Heart left ventricle (tissue), 16 donors: ENCODE measurements at places on chromosomes 16 and 17. TPM values are rescaled to one million over a fixed set of nuclear protein-coding genes. Genes with fewer than 3 reads are reported as not detected.

The RHBDL3 gene
- 0.05 TPM for total RNA-seq

DNA sequence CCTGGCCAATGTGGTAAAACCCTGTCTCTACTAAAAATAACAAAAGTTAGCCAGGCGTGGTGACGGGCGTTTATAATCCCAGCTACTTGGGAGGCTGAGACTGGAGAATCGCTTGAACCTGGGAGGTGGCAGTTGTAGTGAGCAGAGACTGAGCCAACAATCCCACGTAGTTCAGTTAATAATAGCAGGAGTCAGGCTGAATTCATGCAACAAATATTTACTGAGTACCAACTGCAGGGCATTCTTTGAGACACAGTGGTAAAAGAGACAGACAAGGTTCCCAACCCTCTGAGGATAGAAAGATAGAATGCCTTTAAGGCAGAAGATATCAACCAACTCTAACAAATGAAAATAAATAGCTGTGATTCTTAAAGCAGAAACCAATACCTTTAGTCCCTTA, 39.1 kb downstream of the SPOP start:
- no peak overlapping the region for H3K27ac ChIP-seq
- H3K36me3 ChIP-seq: no peaks in the 10 kb centered on the region
- peaks cover 53% of the 10 kb centered on the region for H3K4me1 ChIP-seq
- no peaks in the 10 kb centered on the region for H3K27me3 ChIP-seq
- no peak overlapping the region for H3K4me3 ChIP-seq

- no peaks in the 10 kb centered on the region for H3K4me1 ChIP-seq
- no peaks in the 10 kb centered on the region for H3K36me3 ChIP-seq
- peaks cover 7% of the 10 kb centered on the region for H3K27me3 ChIP-seq
- no peak overlapping the region for H3K27ac ChIP-seq
- no peak for DNase-seq
- no peak overlapping the region for H3K4me3 ChIP-seq
Measured at GRCh38 chr16:88389191-88389590, 6.4 kb downstream of the ZNF469 start.

The LAT gene
- total RNA-seq: 7.7 TPM

- H3K27ac ChIP-seq: peak overlapping the region; percentile 89
- H3K36me3 ChIP-seq: peaks cover 10% of the 10 kb centered on the region
- DNase-seq: no peak
- H3K27me3 ChIP-seq: no peaks in the 10 kb centered on the region
- peaks cover 40% of the 10 kb centered on the region for H3K4me1 ChIP-seq
- H3K4me3 ChIP-seq: no peak overlapping the region
Measured at GRCh38 chr17:39084558-39084957, 66.9 kb downstream of the PLXDC1 start.

The PABPN1L gene
- not detected for total RNA-seq
